ENCODE measurements at places on chromosomes 1 and 21.

DNA sequence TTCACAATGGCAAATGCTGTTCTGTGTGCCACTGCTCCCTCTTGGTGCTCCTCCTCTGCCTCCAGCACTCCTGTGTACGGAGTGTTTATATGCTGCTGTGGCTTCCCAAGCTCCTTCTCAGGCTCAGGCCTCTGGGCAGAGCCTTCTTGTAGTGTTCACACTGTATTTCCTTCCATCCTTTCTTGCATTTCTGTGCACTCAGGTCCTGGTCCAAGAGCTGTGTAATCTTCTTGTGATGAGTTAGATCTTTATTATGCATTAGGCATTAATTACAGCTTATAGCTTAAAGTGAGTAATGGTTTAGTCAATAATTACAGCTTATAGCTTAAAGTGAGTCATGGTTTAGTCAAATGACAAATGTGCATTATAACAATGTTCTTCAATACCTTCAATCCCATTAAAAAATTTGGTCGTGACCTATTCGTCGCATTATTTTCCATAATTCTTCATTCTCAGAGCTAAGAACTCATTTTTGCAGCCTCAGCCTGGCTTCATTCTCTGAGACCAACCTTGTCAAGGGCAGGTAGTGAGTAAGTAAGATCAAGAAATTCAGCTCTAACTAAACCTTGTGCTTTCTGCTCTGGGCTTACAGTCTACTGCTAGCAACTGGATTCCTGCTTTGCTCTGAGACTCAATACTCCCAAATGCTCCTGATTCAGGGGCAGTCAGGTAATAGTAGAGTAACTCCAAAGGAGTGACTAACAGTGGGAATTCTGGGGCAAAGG lies 154.5 kb upstream of the SPAG17 start:
- no peak for DNase-seq

GRCh38 chr1:36327421-36328087 lies 4.1 kb upstream of the EVA1B start:
- peak; percentile 34 for DNase-seq

GRCh38 chr21:42276526-42277154 lies 38.6 kb downstream of the TFF3 start:
- DNase-seq: no peak

DNA sequence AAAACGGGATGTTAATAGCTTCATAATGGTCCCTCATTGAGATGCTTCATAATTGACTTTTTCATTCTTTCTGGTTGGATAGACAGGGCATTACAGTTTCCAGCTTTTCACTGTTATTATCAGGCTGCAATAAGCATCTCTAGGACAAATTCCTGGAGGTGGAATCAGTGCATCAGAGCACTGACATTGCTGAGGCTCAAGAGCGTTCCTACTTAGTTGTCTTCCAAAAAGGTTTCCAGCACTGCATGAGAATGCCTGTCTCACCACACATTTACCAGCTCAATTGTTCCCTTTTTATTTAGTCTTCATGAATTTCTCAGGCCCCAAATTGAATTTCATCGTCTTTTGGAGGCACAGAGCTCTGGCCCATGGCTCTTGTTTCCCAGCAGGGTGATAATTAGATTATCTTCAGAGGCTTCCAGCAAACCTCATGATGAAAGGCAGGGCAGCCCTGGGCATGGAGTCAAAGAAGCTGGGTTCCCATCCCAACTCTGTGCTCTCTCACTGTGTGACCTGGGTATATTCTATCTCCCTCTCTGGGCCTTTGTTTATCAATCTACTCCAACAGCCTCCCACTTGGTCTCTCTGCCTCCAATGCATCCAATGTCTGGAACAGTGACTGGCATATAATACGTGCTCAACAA lies 451.4 kb downstream of the PTPRU start:
- DNase-seq: peak; percentile 14

DNA sequence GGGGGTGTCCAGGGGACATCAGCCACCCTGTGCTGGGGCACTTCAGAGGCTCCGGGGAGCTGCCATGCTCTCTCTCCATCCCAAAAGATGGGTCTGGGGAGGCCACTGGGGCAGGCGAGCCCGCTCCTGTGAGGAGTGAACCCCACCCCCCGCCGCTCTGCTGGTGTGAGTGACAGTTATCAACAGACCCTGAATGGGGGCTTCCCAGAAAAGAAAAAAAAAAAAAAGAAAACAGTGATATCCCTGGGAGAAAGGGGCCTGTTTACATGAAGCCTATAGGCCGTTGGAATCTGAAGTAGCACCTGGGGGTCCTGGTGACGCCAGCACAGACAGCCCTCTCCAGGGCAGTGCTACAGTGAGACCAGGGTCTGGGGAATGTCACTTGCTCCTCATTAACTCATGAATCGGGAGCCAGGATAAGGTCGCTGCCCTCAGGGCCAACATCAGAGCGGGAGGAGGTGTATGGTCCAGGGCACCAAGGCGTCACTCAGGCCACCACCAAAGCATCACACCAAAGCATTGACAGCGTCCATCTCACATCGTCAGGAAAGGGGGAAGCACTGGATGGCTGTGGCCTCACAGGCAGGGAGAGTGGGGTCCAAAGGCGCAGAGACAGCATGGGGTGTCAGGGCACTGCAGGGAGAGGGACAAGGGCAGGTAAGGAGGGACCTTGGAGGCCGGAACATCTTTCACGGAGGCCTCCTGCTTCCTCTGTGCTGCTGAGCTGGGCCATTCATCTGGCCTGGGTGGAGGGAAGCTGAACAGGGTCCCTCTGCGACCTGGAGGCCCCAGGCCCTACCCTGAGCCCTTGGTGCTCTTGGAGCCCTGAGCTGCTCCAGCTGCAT lies 8.4 kb upstream of the NPHP4 start:
- no peak for DNase-seq

GRCh38 chr1:95006681-95007080 lies 66.1 kb downstream of the ALG14 start:
- DNase-seq: no peak
